ENCODE measurements at places on chromosomes 1 and 21. TPM values are rescaled to one million over a fixed set of nuclear protein-coding genes. Genes with fewer than 3 reads are reported as not detected.

DNA sequence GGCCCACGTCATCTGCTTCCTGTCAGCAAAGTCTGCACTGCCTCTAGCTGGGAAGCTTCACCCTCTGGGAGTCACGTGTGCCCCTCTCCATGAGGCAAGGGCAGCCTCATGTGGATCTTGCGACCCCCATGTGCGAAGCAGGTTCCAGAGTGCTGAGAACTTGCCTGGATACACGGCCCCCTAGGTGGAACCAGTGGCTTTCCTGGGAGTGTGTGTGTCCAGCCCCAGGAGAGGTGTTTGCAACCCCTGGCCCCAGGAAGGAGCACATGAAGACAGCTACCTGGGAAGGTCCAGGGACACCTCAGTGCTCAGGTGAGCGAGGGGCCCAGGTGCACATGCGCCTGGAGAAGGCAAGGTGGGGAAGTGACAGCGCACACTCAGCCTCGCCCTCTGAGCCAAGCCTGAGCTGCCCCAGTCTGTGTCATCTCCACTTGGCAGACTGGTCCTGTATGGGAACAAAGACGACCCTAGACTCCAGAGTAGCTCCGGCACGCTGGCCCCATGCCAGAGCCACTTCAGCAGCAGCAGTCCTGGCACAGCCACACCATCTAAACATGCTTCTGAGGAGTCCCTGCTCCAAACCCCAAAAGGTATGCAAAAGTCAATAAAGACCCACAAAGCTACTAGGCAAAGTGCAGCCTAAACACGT, 8.9 kb downstream of the LSS start:
- H3K27me3 ChIP-seq: no peaks in the 10 kb centered on the region
- H3K4me3 ChIP-seq: no peak overlapping the region
- H3K27ac ChIP-seq: no peak overlapping the region

- no peak overlapping the region for H3K27ac ChIP-seq
- H3K27me3 ChIP-seq: no peaks in the 10 kb centered on the region
- peaks cover 2% of the 10 kb centered on the region for H3K4me1 ChIP-seq
- no peak overlapping the region for H3K4me3 ChIP-seq
- no peak for DNase-seq
These were observed 14.3 kb downstream of the GPR137B start for GRCh38 chr1:236156512-236157208.

- H3K4me3 ChIP-seq: no peak overlapping the region
- peaks cover 7% of the 10 kb centered on the region for H3K27me3 ChIP-seq
- H3K36me3 ChIP-seq: no peaks in the 10 kb centered on the region
- DNase-seq: no peak
- peaks cover 3% of the 10 kb centered on the region for H3K4me1 ChIP-seq
These were observed 144.5 kb upstream of the KCNJ15 start for GRCh38 chr21:38112219-38112789.

DNA sequence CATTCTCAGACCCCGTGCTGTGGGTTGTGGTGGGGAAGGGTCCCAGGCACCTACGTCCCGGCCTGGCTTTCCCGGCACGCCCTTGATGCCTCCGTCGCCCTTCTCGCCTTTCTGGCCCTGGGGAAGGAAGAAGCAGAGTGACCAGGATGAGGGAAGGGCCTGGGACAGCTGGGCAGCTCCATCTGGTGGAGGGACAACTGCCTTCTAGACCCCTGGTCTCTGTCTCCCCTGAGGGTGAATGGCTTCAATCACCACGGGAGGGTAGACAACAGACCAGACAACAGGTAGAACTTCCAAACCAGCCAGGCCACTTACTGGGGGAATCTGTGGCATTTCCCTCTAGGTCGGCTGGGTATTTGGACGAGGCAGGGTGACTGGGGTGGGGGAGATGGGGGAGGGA, 11.9 kb downstream of the COL16A1 start:
- no peaks in the 10 kb centered on the region for H3K4me1 ChIP-seq
- no peaks in the 10 kb centered on the region for H3K27me3 ChIP-seq
- H3K27ac ChIP-seq: no peak overlapping the region
- H3K36me3 ChIP-seq: no peaks in the 10 kb centered on the region
- DNase-seq: no peak

DNA sequence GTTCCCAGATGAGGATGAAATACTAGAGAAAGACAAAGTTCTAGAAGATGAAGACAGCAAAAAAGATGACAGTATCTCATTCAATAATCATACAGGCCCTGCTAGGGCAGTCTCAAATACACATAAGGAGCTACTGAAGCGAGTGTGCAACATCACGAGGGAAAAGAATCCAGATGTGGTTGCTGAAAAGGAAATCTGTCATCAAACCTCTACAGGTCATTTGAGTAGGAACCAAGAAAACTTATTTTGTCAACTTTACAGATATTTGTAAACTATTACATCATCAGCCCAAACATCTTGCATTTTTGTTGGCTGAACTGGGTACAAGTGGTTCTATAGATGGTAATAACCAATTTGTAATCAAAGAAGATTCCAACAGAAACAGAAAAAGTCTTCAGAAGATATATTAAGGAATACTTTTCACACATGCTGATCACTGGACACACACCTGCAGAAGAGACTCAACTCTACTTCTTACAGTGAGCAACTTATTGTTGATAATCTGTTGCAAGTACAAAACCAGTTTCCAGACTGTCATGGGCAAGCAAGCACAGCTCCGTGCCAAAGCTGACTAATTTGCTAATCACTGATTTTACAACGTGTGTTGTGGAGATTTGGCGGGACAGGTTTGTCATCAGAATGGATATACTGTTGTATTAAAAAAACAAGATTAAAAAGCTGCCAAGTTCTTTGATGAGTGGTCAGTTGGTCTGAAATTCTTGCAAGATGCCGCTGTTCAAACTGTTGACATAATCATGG, 42.1 kb downstream of the TRIM33 start:
- peaks cover 53% of the 10 kb centered on the region for H3K4me1 ChIP-seq
- no peak overlapping the region for H3K4me3 ChIP-seq
- peak; percentile 38 for DNase-seq
- H3K27me3 ChIP-seq: no peaks in the 10 kb centered on the region

GRCh38 chr1:156866249-156866909, 5.7 kb downstream of the NTRK1 start:
- no peak overlapping the region for H3K4me3 ChIP-seq
- no peak for DNase-seq
- no peaks in the 10 kb centered on the region for H3K36me3 ChIP-seq
- no peak overlapping the region for H3K27ac ChIP-seq
- peaks cover 17% of the 10 kb centered on the region for H3K4me1 ChIP-seq

GRCh38 chr1:222920169-222920568, 105.3 kb downstream of the DISP1 start:
- H3K27me3 ChIP-seq: no peaks in the 10 kb centered on the region

DNA sequence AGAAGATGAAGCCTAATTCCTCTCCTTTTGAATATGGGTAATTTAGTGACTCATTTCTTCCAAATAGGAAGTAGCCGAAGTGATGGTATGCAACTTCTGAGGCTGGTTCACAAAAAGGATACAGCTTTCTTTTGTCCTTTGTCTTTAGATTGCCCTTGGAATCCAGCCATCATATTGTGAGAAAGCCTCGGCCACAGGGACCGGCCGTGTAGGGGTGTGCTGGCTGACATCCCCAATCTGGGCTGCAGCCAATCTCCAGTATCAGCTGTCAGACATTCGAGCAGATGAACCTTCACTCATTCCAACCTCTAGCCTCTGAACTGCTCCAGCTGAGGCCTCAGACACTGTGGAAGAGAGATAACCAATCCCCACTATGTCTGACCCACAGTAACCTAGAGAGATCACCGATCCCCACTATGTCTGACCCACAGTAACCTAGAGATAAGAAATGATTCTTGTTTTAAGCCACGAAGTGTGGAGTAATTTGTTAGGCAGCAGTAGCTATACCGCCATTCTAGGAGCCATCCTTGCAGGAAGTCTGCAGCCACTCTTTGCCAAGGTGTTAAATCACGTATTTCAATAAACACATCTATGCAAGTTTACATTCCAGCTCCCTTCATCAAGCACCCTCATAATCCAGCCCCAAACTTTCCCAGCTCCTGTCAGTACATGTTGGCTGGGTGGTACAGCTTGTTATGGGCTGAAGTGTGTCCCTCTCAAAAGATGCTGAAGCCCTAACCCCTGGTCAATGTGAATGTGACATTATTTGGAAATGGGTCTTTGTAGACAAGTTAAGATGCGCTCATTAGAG, 2.9 kb upstream of the DIP2A start:
- peaks cover 7% of the 10 kb centered on the region for H3K36me3 ChIP-seq
- no peak for DNase-seq
- no peak overlapping the region for H3K27ac ChIP-seq

DNA sequence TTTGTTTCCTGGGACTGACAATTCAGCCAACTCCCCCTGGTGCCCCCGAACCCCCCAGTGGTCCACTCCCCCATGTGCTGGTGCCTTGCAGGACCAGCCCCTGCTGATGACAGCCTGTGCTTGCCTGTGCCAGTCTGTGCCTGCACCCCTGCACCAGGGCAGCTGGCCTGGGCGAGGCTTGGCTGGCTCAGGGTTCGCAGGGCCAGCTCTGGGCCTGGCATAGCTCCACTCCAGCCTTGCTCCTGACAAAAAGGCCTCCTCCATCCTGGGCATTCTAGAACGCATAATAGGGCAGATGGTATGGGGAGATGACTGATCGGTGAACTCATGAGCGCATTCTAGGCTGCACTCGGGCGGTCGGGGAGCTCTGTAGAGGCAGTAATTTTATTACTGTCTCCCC, 5.4 kb downstream of the CNTN2 start:
- H3K4me1 ChIP-seq: no peaks in the 10 kb centered on the region
- H3K27me3 ChIP-seq: peaks cover 27% of the 10 kb centered on the region
- H3K36me3 ChIP-seq: no peaks in the 10 kb centered on the region
- DNase-seq: no peak
- no peak overlapping the region for H3K27ac ChIP-seq
- no peak overlapping the region for H3K4me3 ChIP-seq

- no peak overlapping the region for H3K27ac ChIP-seq
- no peaks in the 10 kb centered on the region for H3K36me3 ChIP-seq
These were observed 374.5 kb downstream of the PLA2G4A start for GRCh38 chr1:187203257-187203656.

GRCh38 chr1:10867138-10867721, 70.8 kb upstream of the CASZ1 start:
- H3K27me3 ChIP-seq: peaks cover 64% of the 10 kb centered on the region
- H3K27ac ChIP-seq: no peak overlapping the region
- H3K36me3 ChIP-seq: no peaks in the 10 kb centered on the region

DNA sequence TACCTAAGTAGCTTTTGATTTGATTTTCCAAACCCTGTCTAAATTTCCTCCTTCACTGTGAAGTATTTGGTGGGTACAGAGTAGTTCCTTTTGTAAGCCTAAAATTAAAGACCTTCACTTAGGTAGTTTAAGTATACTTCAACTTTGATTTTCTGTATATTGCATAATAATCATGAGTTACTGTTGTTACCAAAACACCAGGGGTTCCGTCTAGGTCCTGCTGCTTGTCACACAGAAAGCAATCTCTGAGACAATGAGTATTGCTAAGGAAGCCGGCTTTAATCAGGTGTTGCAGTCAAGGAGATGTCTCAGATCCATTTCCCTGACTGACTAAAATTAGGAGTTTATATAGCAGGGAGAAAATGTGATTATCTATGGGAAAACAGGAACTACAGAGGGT, 15.3 kb downstream of the RPS6KC1 start:
- H3K4me1 ChIP-seq: peaks cover 9% of the 10 kb centered on the region
- no peak overlapping the region for H3K27ac ChIP-seq
- no peaks in the 10 kb centered on the region for H3K27me3 ChIP-seq
- no peak for DNase-seq
- no peaks in the 10 kb centered on the region for H3K36me3 ChIP-seq

DNA sequence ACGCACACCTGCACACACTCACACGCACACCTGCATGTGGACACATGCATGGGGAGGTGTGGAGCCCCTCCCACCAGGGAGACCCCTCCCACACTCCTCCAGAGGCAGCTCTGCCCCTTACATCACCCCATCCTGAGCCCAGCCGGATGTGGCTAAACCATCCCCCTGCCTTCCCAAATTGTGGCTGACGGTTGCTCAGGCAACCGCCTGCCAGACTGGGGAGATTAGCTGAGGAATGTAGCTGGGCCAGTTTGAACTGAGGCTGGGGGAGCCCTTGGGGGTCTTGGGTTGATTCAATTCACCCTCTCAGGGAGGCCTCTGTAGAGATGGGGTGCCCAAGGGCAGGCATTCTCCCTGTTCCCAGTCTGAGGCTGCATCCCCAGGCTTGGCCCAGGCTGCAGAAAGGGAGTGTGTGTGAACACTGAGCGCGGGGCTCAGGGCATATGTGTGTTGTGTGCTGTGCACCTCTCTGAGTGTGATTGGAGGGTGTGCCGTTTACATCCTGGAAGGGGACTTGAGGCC, 12.9 kb downstream of the PTPRU start:
- no peak overlapping the region for H3K27ac ChIP-seq
- no peak for DNase-seq
- H3K4me1 ChIP-seq: no peaks in the 10 kb centered on the region
- no peak overlapping the region for H3K4me3 ChIP-seq
- H3K27me3 ChIP-seq: peaks cover 2% of the 10 kb centered on the region

GRCh38 chr21:43766734-43767497, 9.2 kb downstream of the CSTB start:
- peaks cover 4% of the 10 kb centered on the region for H3K36me3 ChIP-seq
- H3K27ac ChIP-seq: no peak overlapping the region
- H3K27me3 ChIP-seq: no peaks in the 10 kb centered on the region
- H3K4me3 ChIP-seq: no peak overlapping the region

DNA sequence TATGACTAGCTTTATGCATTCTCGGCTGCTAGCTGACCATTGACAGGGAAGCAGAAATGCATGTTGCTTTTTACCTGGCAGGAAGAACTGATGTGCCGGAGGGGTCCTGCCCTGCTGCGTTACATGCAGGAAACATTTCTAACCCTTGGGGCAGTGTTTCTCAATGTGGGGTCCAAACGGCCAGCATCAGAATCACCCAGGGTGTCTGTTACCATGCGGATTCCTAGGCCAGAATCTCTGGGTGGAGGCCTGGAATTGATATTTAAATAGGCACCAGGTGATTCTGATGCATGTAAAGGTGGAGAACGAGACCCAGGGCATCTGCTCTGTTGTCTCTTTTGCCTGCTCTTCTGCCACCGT, 182.7 kb downstream of the PCP4 start:
- H3K4me3 ChIP-seq: no peak overlapping the region
- no peaks in the 10 kb centered on the region for H3K36me3 ChIP-seq
- no peak overlapping the region for H3K27ac ChIP-seq
- no peak for DNase-seq

DNA sequence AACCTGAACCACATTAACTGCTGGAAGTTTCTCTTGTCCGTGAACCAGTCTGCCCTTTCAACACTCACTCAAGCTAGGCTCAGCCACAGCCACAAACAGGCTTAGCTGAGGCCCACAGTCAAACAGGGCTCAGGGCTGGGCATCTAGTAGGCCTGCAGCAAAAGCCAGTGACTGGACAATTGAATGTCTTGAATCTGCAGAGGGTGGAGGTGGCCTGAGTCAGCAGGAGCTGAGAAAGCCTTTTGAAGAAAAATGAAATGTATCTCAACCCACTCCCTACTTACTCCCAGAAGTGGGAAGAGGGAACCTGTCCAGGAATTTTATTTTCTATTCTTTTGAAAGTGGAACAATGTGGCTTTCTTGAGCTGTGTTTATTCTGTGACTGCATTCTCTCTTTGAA, 95.4 kb downstream of the PTPRU start:
- no peak overlapping the region for H3K27ac ChIP-seq
- peaks cover 3% of the 10 kb centered on the region for H3K27me3 ChIP-seq
- no peak overlapping the region for H3K4me3 ChIP-seq
- H3K36me3 ChIP-seq: no peaks in the 10 kb centered on the region
- no peaks in the 10 kb centered on the region for H3K4me1 ChIP-seq

- no peaks in the 10 kb centered on the region for H3K4me1 ChIP-seq
- H3K27ac ChIP-seq: no peak overlapping the region
- no peak overlapping the region for H3K4me3 ChIP-seq
- peaks cover 2% of the 10 kb centered on the region for H3K36me3 ChIP-seq
- no peak for DNase-seq
- no peaks in the 10 kb centered on the region for H3K27me3 ChIP-seq
These were observed 258.3 kb downstream of the FAF1 start for GRCh38 chr1:50701706-50702317.

Gene NEGR1
- total RNA-seq: not detected

Gene STIL
- 43.5 TPM for total RNA-seq

Gene IVL
- total RNA-seq: not detected

Gene PLA2G2A
- not detected for total RNA-seq

Gene OR10Z1
- total RNA-seq: not detected
